ENCODE measurements at places on chromosomes 2 and 18. TPM values are rescaled to one million over a fixed set of nuclear protein-coding genes. Genes with fewer than 3 reads are reported as not detected.

DNA sequence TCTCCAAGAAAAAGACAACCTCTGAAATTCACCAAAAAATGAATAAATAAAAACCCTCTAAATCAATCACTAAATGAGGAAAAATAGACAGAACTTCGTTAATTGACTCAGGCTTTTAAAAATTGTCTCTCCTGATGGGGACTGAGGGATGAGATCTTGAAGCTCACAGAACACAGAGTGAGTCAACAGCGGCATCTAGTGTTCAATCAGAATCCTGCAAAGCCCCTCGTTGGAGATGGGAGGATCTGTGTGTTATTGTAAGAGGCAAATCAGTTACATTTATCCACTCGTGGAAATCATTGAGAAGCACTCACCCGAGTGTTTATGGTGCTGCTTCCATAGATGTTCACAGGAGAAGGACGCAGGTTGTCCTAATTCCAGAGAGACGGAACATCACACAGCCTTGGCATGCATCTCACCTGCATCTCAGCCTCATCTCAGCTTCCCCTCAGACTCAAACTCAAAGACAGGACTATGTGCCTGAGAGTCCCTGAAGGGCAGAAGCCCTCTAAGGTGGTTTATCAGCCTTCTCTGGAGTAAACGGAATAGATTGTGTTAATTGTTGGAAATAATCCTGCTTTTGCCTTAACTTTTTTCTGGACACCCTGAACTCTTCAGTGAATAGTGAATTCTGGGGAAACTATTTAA is 82.0 kb downstream of the MREG start:
- H3K4me3 ChIP-seq: no peak overlapping the region
- no peak overlapping the region for H3K27ac ChIP-seq
- no peaks in the 10 kb centered on the region for H3K27me3 ChIP-seq
- H3K4me1 ChIP-seq: no peaks in the 10 kb centered on the region

- H3K27me3 ChIP-seq: no peaks in the 10 kb centered on the region
- DNase-seq: no peak
- no peak overlapping the region for H3K4me3 ChIP-seq
- H3K27ac ChIP-seq: no peak overlapping the region
- H3K4me1 ChIP-seq: peaks cover 6% of the 10 kb centered on the region
- no peaks in the 10 kb centered on the region for H3K36me3 ChIP-seq
Observed at GRCh38 chr2:68995916-68996315, 17.1 kb upstream of the ANTXR1 start.

CCL20 gene
- polyA plus RNA-seq: 0.49 TPM

FAP gene
- polyA plus RNA-seq: 11.4 TPM

SLC23A3 gene
- 2.4 TPM for polyA plus RNA-seq

IGFBP5 gene
- 245 TPM for polyA plus RNA-seq

DNA sequence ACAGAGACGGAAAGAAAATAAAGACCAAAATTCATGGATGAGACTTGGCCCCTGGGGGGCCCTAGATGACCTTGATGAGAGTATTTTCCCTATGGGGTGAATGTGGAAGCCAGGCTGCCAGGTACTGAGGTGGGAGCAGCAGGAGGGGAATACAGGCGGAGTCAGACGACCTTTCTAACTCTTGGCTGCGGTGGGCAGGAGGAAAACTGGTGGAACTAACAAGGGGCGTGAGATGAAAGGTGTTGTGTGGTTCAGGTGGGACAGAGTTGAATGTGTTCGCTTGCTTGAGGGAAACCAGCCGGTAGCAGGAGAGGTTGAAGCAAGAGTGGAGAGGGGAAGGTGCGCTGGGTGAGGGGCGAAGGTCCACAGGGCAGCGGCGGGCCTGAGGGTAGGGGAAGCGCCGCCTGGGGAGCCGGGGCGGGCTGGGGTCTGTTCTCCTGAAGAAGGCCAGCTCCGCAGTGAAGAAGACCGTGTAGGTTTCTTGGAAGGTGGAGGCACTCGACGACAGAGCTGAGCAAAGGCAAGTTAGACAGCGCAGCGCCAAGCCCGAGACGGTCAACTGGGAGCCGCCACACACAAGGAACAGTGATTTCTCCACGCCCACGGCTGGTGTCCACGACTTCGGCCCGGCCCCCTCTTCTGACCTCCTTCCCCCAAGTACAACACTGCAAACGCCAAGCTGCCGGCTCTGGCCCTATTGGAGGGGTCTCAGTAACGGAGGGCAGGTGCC is 61.7 kb downstream of the GNAL start:
- peaks cover 19% of the 10 kb centered on the region for H3K4me1 ChIP-seq
- peaks cover 18% of the 10 kb centered on the region for H3K27me3 ChIP-seq
- H3K27ac ChIP-seq: no peak overlapping the region

NT5DC4 gene
- polyA plus RNA-seq: not detected

GRCh38 chr18:35624146-35624545 is 42.6 kb downstream of the GALNT1 start:
- H3K4me3 ChIP-seq: no peak overlapping the region
- no peaks in the 10 kb centered on the region for H3K36me3 ChIP-seq
- H3K4me1 ChIP-seq: no peaks in the 10 kb centered on the region
- H3K27me3 ChIP-seq: no peaks in the 10 kb centered on the region
- DNase-seq: no peak

DNA sequence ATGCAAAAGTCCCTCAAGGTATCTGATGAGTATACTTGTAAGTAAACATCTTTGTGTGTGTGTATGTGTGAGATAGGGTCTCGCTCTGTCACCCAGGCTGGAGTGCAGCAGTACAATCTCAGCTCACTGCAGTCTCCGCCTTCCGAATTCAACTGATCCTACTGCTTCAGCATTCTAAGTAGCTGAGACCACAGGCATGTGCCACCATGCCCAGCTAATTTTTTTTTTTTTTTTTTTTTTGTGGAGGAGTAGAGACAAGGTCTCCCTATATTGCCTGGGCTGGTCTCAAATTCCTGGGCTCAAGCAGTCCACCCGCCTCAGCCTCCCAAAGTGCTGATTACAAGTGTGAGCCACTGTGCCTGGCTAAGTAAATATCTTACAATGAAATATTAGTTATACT is 23.2 kb downstream of the ADAM17 start:
- H3K4me1 ChIP-seq: no peaks in the 10 kb centered on the region
- no peak for DNase-seq
- H3K27ac ChIP-seq: no peak overlapping the region
- H3K27me3 ChIP-seq: no peaks in the 10 kb centered on the region

GRCh38 chr2:154978244-154978643 is 279.7 kb downstream of the KCNJ3 start:
- no peaks in the 10 kb centered on the region for H3K4me1 ChIP-seq
- no peak overlapping the region for H3K4me3 ChIP-seq
- DNase-seq: no peak
- H3K27me3 ChIP-seq: no peaks in the 10 kb centered on the region
- no peak overlapping the region for H3K27ac ChIP-seq

DNA sequence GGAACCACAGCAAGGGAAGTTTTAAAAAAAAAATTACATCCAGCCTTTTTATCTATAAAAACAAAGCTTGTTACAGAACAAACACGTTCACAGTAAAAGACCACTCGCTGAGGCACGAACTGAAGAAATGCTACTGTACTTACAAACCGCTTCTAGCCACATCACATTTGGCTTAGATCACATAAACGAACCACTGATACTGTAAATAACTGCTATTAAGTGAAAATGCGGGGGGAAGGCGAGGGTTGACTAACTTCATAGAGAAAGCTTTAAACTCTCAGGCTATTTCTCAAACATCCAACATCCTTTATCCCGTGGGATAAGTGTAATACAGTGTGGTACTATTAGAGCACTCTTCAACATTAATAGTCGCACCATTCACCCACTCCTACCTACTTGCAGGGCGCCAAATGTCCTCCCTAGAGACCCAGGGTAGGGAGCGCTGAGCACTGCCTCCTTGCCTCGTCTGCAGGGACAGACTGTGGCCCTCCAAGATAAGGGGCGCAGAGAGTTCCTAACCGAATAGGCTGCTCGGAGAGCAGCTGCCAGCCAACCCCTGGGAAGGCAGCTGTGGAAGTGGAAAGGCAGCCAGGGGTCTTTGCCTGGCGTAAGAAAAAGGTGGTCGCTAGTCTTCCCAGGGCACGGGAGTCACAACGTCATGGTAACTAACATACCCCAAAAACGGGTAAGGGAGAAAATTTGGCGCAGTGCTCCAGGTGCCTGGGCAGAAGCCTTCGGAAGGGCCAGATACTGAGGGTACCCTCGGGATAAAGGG is 854 bp downstream of the GPR155 start:
- no peaks in the 10 kb centered on the region for H3K36me3 ChIP-seq
- H3K4me1 ChIP-seq: peaks cover 11% of the 10 kb centered on the region
- peak overlapping the region; percentile 89 for H3K4me3 ChIP-seq
- peak; percentile 5 for DNase-seq
- no peaks in the 10 kb centered on the region for H3K27me3 ChIP-seq
- H3K27ac ChIP-seq: peak overlapping the region; percentile 75

- H3K4me3 ChIP-seq: no peak overlapping the region
- H3K4me1 ChIP-seq: no peaks in the 10 kb centered on the region
- no peaks in the 10 kb centered on the region for H3K36me3 ChIP-seq
- H3K27ac ChIP-seq: no peak overlapping the region
Observed at GRCh38 chr18:22211657-22212056, 42.3 kb downstream of the GATA6 start.

RNU2-63P gene
- polyA plus RNA-seq: not detected

- no peak overlapping the region for H3K4me3 ChIP-seq
- no peaks in the 10 kb centered on the region for H3K27me3 ChIP-seq
- DNase-seq: no peak
- no peak overlapping the region for H3K27ac ChIP-seq
Observed at GRCh38 chr2:29370173-29370572, 255.0 kb downstream of the CLIP4 start.

- no peak overlapping the region for H3K27ac ChIP-seq
- H3K27me3 ChIP-seq: no peaks in the 10 kb centered on the region
- DNase-seq: no peak
- H3K36me3 ChIP-seq: no peaks in the 10 kb centered on the region
Observed at GRCh38 chr18:77146249-77147080, 13.9 kb upstream of the MBP start.

RGPD3 gene
- polyA plus RNA-seq: 0.20 TPM

UGT1A6 gene
- polyA plus RNA-seq: not detected

REG3A gene
- not detected for polyA plus RNA-seq

GRCh38 chr2:65666156-65666725 is 233.8 kb upstream of the SPRED2 start:
- no peaks in the 10 kb centered on the region for H3K4me1 ChIP-seq
- no peaks in the 10 kb centered on the region for H3K36me3 ChIP-seq
- H3K27me3 ChIP-seq: no peaks in the 10 kb centered on the region

COL4A4 gene
- polyA plus RNA-seq: 1.8 TPM

INHBB gene
- 13.2 TPM for polyA plus RNA-seq

- peaks cover 24% of the 10 kb centered on the region for H3K4me1 ChIP-seq
- peak; percentile 11 for DNase-seq
- H3K27me3 ChIP-seq: peaks cover 4% of the 10 kb centered on the region
- H3K27ac ChIP-seq: no peak overlapping the region
- H3K36me3 ChIP-seq: peaks cover 3% of the 10 kb centered on the region
Observed at GRCh38 chr2:109481196-109481555, 132.6 kb downstream of the SEPTIN10 start.
